ENCODE measurements at places on chromosomes 4 and X.

- no peak for ATAC-seq
Measured at GRCh38 chr4:27775156-27775555, 914.5 kb downstream of the STIM2 start.

GRCh38 chr4:63795301-63795700, 613.9 kb downstream of the TECRL start:
- ATAC-seq, result no peak

DNA sequence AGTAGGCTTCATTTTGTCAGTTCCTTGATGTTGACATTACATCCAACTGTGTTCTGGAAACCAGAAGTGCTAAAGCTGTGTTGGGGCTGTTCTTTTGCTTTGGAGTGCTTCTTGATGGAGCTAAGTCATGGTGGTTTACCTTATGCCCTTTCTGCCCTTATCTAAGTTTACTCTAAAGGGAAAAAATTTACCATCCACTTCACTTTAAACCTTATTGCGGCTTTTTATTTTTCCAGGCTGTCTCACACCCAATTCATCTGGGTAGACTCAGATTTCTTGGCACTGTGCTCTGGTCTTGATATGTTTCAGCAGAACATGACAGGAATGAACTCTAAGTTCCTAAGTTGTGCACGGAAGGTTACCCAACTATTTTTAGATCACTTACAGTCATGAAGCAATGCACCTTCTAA, 104.7 kb upstream of the TTC29 start:
- ATAC-seq, result no peak

GRCh38 chrX:47992095-47992380, 11.8 kb downstream of the ZNF182 start:
- ATAC-seq, result no peak

DNA sequence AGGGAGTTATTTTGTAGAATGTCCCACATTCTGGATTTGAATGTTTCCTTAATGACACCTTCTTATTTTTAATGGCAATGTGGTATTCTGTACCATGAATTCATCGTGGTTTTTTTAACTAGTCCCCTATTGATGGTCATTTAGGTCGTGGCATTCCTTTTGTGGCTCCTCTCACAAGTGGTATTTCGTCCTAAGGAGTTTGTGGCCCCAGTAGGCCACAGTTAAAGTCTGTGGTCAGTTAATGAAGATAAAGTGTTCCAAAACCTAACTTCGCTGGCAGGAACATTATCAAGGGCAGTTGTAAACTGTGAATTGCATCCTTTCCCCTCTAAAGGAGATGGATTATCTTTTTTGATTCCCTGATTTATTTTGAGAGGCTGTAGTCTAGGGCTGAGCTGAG, 133.2 kb downstream of the TMEM164 start:
- ATAC-seq, result no peak

GRCh38 chr4:3676907-3677747, 89.1 kb upstream of the ADRA2C start:
- no peak for ATAC-seq

DNA sequence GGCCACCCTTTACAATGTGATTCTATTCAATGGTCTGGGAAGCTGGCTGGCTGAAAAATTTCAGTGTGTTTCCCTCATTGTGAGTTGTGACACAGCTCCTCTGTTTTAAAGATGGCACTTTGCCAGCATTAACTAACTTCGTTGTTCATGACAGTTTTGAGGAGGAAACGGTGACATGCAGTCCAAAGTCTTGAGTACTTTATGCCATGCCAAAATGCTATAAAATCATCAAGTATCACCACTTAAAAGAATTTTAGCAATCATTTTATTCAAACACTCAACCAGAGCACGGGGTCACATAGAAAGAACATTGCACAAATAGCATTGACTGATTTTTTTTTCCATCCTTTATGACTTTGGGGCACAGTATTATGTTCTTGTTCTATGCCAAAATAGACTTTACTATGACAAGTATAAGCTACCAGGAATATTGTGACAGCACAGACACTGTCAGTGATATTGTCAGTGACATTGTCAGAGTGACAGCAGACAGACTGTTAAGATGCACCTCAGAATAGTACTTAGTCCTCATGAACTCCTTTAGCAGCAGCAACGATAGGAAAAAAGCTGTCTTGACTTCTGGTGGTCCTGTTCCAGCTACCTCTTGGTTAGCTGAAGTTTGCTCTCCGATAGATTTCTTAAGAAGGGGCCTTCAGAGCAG, 46.7 kb downstream of the CXCL13 start:
- ATAC-seq, result no peak

GRCh38 chr4:1036095-1036494, 24.7 kb downstream of the FGFRL1 start:
- no peak for ATAC-seq

GRCh38 chrX:110966091-110966454, 129.9 kb upstream of the PAK3 start:
- no peak for ATAC-seq

DNA sequence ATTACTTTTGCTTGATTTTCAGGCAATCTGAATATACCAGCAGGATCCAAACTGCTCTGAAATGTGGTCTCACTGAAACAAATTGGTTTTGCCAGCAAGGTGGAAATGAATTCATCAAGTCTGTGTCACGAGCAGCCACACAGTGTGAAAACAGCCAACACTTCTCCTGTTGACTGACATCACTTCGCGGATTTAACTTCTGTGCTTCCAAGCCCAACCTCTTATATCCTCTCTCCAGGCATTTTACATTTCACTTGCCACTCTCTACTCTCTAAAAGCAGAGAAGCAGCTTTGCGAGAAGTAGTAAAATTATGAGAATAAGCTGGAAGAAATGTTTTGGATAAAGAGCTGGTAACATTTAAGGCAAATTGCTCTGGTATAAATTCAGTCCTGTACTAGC, 106.1 kb upstream of the FRG1 start:
- ATAC-seq, result no peak

GRCh38 chr4:183503497-183504063, 1.3 kb upstream of the ING2 start:
- ATAC-seq, result no peak

GRCh38 chr4:70915036-70915815, 13.1 kb downstream of the MOB1B start:
- ATAC-seq, result no peak

GRCh38 chrX:15564981-15565579, 35.7 kb downstream of the ACE2 start:
- no peak for ATAC-seq

GRCh38 chrX:30513284-30513683, 64.3 kb downstream of the TASL start:
- no peak for ATAC-seq

Data from stimulated activated memory B cell treated with anti-CD40 and anti-IgM and Interleukin-4, amounts not matched to agents 10 μg/mL and 1 μg/mL and 100 μg/mL, for 72 hours (primary cell).